CD4-positive, alpha-beta T cell treated with Interleukin-10 for 1 hour (primary cell): ENCODE measurements at places on chromosomes 11 and 22.

DNA sequence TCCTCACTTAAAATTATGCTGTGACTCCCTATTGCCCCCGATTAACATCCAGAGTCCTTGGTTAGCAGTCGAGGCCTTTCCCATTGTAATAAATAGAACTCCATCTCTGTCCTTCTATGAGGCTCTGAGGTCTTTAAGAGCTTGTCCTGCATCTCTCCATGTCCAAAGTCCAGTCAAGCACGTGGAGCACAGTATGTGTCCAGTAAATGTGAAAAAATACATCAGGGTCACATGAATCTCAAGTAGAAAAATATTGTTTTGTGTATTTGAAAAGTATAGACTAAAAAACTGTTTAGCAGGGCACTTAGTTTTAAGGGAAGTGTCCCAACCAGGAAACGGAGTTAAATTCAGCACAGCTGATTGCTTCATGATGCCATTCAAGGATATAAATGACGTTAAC, 298.8 kb upstream of the TENM4 start:
- no peak for DNase-seq

DNA sequence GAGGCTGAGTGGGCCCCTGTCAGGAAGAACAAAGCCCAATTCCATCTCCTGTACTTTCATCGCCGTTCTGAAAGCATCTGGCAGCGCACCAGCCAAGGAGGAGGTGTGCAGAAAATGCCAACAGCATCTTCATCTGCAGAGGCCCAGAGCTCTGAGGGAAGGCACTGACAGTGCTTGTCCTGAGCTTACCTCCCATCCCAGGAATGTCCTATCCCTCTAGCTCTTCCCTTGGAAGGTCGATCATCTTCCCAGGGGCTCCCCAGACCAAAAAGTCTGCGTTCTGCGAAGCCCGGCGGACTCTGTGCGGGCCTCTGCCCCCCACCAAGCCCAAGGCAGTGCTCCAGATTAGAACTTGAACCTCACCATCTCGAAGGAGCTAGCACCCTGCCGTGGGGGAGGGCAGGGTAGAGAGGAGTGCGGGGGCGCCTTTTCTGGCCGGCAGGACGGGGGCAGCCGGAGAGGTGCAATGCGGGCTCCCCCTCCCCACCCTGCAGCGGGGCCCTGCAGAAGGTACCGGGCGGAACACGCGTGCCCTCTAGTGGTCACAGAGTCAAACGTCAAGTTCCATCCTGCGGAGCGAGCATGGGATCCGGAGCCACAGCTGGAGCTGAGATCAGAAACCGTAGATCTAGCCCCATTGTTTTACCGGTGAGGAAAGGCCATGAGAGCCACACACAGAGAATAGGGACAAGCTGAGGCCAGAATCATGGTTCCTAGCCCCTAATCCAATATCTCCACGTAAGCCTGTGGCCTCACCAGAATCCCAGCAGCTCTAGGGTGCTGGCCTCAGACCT, 5.0 kb downstream of the SCN2B start:
- DNase-seq = peak; percentile 76

GRCh38 chr11:108632041-108632704, 32.7 kb upstream of the DDX10 start:
- DNase-seq = no peak

DNA sequence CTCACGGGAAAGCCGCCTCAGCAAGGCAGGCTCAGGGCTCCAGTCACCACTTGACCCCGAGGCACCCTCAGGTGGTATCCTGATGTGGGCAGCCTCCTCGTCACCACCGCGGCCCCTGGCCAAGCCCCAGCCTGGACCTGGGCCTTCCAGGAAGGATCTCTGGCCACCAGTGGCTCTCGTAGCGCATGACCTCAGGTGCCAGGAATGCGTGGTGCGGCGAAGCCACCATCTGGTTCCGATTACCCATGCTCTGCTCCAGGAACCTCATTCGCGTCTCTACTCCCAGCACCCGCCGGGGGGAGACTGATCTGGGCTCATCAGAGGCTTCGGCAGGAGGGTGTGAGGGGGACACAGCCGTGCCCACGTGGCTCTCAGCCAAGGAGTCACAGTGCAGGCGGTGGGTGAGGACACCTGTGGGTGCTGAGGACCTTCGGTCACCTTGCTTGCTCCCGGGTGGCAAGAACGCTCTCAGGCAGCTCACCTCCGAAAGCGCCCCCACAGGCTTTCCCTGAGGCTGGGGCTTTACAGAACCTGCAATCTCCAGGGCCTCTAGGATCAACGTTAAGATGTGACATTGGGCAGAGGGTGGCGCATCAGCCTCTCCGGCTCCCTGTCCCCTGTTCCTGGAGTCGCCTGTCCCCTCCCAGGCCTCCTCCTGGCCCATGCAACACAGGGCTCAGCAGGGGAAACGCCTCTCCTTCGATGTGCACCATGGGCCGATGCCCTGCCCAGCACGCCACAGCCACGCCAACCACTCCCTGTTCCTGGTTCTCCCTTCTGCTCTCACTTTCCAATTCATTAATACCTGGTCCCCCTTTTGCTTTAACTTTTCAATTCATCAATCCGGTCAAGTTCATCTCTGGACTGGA, 39.0 kb downstream of the TBX1 start:
- DNase-seq = no peak

GRCh38 chr11:46560300-46560991, 33.4 kb downstream of the AMBRA1 start:
- DNase-seq = peak; percentile 48

GRCh38 chr22:46613606-46614021, 6.6 kb upstream of the GRAMD4 start:
- no peak for DNase-seq

- no peak for DNase-seq
Observed at GRCh38 chr11:84497981-84498411, 1129.1 kb downstream of the DLG2 start.

DNA sequence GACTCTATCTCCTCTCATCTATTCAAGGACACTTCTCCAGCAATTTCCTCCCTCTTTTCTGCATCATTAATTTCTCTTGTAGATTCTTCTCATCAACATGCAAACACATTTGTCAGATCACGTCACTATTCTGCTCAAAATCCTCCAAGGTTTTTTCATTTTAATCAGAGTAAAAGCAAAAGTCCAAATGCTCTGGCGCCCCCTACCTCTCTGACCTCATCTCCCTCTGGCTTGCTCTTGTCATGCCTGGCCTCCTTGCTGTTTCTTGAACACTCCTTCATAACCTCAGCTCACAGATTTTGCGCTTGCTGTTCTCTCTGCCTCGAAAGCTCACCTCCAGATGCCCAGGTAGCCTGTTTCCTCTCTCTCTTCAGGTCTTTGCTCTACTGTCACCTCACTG, 22.4 kb downstream of the RTCB start:
- DNase-seq = peak; percentile 9

DNA sequence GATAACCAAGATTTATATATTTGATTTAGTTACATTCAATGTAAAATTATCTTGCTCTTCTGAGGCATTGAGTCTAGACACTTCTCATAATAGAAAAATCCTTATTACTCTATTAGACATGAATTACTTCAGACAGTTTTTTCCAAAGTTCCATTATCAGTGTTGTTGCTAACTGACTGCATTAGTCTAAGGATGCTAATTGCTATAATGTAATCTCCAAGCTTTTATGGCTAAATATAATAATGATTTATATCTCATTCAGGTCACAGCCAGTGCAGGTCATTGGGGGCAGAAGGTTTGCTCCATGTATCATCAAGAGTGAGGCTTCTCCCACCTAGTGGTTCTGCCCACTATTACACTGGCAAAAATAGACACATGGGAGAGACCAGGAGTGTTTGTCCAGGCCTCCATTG, 377.2 kb upstream of the DDI1 start:
- DNase-seq = no peak

DNA sequence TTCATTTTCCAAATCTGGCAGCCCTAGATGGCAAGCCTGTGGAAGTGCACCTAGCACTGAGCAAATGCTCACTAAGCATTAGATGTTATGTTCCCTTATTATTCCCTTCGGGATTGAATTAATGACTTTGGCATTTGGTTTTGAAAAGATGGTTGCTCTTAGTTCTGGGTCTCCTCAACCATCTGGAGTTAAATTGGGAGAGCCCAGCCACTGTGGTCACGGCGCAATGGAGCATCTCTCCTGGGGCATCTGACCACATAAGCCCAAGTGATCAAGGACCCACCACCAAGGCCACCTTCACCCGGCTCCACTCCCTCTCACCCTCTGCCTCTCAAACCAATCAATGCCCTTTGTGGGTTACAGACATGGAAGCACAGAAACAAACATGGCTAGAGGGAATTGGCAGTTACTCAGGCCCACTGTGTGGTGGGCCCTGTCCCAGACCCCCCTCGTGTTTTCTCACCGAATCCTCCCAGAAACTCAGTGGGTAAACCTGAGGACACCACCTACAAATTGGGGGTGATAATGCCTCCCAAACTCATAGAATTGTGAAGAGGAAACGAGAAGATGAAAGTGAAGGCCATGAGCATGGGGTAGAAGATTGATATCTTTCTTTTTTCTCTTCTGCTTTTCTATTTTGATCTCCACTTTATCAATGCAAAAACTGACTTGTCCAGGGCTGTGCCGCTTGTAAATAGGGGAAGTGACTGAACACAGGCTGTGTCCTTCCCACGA, 52.2 kb downstream of the IRAG1 start:
- DNase-seq = no peak

DNA sequence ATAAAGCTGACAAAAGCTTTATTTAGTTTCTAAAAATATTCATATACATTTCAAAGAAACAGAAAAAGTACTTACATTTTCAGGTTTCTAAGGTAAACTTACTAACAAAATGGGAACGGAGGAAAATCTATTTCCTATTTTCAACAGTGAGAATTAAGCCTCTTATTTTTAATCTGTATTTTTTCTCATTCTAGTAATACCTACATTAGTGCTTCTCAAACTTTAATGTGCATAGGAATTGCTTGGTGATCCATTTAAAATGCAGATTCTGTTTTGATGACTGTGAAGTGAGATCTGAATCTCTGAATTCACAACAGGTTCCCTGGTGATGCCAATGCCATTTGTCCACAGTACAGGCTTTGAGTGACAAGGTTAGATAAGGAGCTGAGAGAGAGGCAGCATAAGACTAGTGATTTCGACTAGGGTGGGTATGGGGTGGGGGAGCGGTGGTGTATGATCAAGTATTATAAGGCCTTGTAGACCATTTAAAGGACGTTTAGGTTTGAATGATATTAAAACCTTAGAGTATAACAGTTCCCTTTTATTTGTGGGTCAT, 402.8 kb downstream of the CNTN5 start:
- DNase-seq = no peak

DNA sequence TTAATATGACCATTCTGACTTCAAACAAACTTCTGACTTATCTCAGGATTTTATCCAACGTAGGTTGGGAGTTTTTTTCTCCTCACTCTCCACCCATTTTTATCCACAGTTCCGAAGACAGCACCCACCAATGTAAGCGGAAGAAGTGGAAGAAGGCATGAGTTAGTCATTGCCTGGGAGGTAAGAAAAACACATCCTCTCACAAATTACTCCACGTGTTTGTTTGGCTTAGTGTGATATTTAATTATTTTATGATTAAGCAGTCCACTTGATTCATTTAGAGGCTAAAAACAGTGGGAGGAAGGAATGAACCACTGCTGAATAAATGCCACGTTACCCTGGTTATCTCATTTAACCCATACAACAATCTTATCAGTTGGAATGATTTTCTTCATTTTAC, 389.6 kb upstream of the ARHGAP42 start:
- no peak for DNase-seq

DNA sequence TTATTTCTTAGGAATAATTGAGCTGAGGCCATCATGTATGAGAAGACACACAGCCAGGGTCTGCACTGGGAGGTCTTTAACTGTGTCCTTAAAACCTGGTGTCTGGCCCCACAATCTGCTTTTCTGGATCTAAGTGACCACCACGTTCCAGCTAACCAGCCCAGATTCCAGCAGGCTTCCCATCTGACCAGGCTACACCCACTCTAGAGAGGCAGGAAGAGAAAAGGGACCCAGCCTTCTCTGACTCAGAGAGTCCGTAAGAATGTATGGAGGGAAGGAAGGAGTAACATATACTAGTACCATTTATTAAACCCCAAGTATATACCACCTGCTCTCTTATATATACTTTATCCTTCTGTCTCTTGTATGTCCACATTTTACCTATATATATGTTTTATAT, 80.1 kb downstream of the LDLRAD3 start:
- no peak for DNase-seq

DNA sequence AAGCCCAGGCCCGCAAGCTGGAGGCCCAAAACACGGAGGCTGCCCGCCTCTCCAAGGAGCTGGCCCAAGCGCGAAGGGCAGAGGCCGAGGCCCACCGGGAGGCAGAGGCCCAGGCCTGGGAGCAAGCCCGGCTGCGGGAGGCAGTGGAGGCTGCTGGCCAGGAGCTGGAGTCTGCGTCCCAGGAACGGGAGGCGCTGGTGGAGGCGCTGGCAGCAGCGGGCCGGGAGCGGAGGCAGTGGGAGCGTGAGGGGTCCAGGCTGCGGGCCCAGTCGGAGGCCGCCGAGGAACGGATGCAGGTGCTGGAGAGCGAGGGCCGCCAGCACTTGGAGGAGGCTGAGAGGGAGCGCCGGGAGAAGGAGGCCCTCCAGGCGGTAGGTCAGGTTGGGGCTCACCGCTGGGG, 4.8 kb downstream of the CCDC88B start:
- no peak for DNase-seq

GRCh38 chr11:92638678-92639077, 330.8 kb upstream of the MTNR1B start:
- no peak for DNase-seq

DNA sequence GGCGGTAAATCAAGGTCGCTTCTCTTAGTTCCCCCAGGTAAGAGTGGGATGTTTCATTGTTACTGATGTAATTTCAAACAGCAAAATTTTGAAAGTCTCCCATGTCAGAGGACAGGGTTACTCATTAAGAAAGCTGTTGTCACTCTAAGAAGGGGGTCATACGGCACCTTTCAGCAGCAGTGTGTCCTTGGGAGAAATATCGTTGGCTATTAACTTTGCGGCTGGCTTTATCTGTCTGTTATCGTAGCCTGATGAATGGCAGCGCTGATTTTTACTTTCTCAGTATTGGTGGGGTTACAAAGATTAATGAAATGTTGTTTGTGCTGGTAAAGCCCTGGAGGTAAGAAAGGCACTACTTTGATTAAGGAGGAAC, 27.5 kb upstream of the FBXO3 start:
- DNase-seq = no peak

DNA sequence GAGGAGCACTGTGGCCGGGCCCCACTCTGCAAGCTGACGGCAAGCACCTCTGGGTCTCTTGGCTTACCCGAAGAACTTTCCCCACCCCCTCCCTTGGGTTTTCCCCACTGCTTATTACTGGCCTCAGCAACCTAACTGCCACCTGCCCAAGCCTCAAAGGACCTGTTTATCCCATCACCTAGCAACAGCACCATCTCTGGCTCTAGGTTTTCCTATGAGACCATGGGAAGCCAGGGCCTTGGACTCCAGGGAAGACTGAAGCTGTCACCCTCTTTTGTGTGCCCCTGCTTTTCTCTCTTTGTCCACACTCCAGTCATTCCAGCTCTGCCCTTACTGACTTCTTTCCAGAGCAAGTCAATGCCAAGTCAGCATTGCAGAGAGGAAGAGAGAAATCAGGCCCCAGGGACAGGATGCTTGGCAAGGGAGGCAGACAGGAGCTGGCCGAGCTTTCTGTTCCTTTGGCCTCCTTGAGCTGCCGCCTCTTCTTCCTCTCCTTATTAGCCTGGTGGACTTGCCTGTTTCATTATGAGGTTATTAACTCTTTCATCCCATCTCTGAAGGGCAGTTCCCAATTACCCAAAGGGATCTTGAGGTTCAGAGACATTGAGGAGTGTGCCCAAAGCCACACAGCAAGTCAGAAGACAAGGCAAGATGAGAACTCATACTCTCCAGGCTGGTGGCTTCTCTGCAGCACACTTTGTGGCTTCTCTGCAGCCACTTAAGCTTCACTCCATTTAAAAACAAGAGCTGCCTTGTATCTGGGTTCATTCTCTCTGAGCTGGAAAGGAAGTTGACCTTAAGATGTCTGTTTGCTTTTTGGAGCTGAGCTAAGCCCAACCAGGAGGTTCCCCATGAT, at the start of gene SMIM35:
SMIM35 (minus strand) TSS at position 51 of the 856 bp plus-strand sequence. CDS start 206 bp downstream, outside the sequence.
- DNase-seq = no peak
